ENCODE measurements at places on chromosomes 5 and 9.

DNA sequence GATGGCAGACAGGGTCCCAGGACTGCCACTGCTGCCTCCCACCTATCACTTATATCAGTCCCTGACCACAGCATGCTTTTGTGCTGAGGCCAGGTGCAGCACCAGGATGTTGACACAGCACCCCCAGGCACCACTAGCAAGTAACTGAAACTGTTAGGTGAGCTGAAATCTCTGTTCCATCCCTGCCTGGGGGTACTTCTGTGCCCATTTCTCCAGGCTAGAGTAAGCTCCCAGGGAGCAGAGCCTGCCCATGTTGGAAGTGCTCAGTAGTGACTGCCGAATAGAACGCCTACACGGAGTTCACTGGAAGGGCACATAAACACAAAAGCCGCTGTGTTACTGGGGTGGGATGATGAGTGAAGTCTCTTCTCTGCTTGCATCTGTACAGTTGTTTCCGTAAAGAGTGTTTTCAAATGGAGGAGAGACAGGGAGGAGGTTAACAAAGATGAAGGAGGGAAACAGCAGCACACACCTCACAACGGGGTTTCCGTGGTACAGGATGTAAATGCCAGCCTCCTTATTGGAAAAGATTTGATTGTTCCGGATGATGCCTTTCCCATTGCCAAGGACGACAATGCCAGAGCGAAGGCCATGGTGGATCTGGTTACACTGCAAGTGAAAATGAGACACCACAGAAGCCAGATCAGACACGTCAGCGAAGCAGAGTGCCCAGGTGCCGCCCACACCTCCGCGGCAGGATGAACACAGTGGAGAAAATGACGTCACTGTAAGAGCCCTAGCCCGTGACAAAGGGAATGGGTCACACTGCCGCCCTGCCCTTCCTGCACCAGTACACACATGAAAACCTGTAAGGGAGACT is 43.1 kb downstream of the POLR1E start:
- peak; percentile 77 for DNase-seq

DNA sequence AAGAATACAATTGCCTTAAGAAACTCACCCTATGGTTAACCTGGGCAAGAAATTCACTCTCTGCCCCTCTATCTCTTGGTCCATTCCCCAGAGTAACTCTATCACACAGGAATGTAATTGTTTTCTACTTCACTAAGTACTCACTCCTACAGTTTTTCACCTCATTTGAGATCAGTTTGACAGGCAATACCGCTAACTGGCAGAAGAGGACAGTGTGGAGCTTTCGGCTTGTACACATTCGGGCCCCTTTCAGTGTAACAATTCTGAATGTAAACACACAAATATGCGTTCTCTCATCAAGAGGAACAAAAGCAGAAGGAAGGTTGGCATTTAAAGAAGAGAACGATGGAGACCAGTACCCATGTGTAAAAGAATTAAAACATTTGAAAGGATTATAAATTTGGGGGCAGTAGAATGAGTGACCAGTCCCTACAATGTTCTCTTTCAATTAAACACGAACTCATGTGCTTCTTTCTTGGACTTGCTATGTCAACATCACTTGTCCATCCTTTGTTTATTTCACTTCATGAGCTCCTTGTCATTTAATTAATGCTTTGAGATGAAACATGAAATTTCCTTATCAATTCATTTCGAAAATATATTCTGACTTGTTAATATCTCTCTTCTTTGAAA is 188.5 kb upstream of the GRAMD2B start:
- no peak for DNase-seq

- no peak for DNase-seq
Observed at GRCh38 chr9:36035006-36035405, 1.7 kb upstream of the RECK start.

GRCh38 chr5:141420855-141421488 is at the start of gene PCDHGA11:
TSS of gene PCDHGA11 (plus strand) at chr5:141421051. CDS start at chr5:141421228, 177 bp downstream.
- peak; percentile 45 for DNase-seq

DNA sequence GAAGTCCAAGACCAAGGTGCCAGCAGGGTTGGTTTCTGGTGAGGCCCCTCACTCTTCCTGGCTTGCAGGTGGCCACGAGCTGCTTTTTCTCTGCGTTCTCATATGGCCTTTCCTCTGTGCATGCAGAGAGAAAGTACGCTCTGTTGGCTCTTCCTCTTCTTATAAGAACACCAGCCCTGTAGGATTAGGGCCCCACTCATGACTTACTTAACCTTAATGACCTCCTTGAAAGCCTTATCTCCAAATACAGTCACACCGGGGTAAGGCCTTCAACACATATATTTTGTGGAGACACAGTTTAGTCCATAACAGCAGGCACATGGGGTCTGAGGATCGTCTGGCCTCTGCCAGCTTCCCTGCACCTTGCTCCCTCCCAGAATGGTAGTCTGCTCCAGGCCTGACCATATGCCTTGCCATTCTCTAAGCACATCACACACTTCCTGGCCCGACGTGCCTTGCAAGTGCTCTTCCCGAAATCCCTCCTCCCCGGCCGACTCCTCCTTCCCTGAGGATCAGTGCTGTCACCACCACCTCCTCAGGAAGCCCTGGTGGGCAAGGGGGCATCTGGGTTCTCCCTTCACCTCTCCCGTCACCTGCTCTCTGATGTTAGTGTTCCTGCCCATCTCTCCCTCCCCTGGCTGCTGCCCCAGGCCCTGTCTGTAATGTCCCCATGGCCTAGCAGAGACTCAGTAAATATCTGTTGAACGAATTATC is 200.7 kb downstream of the AOPEP start:
- DNase-seq, result no peak

- DNase-seq, result no peak
Observed at GRCh38 chr9:117233016-117233415, 181.8 kb downstream of the ASTN2 start.

DNA sequence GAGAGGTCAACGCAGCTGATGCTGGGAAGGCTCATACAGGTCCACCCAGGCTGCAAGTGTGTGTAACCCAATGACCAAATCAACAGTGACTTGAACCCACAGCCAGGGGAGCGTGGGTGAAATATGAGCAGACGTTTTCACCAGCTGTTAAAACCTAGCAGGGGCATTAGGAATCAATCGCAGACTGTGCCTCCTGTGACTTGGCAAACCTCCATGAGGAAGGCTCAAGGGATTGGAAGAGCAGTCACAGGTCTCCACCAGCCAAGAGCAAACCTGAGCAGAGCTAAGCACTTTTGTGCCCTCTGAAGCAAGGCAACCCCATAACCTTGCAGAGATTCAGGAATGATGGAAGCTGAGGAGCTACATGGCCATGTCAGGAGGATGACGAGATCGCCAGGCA is 25.5 kb downstream of the INSYN2B start:
- DNase-seq, result no peak

DNA sequence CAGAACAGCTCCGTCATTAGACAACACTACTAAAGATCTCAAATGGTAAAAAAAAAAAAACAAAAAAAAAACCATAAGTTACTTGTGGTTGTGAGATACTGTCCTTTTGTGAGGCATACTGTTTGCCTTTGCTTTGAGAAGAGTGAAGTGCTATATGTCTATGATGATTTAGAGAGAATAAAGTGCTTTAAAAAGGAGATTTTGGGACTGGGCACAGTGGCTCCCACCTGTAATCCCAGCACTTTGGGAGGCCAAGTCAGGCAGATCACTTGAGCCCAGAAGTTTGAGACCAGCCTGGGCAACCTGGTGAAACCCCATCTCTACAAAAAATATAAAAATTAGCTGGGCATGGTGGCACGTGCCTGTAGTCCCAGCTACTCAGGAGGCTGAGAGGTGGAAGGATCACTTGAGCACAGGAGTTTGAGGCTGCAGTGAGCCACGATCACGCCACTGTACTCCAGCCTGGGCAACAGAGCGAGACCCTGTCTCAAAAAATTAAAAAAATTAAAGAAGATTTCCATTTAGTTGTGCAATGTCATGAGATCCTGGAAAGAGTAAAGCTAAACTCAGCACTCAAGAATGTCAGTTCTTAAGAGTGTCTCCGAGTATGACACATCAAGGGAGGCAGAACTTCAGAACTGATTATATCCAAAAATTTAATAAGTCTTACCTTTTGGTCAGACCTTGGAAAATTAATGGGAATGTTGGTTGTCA is 87.3 kb downstream of the PRDM6 start:
- no peak for DNase-seq

- DNase-seq, result no peak
Observed at GRCh38 chr5:10674582-10674981, 86.5 kb downstream of the DAP start.

DNA sequence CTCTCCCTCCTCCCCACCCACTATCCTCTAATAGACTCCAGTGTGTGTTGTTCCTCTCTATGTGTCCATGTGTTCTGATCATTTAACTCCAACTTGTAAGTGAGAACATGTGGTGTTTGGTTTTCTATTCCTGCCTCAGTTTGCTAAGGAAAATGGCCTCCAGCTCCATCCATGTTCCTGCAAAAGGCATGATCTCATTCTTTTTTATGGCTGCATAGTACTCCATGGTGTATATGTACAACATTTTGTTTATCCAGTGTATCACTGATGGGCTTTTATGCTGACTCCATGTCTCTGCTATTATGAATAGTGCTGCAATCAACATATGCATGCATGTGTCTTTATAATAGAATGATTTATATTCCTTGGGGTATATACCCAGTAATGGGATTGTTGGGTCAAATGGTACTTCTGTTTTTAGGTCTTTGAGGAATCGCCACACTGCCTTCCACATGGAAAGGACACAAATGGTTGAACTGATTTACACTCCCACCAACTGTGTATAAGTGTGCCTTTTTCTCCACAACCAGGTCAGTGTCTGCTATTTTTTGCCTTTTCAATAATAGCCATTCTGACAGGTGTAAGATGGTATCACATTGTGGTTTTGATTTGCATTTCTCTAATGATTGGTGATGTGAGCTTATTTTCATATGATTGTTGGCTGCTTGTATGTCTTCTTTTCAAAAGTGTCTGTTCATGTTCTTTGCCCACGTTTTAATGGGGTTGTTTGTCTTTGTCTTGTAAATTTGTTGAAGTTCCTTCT is 96.5 kb upstream of the DAB2 start:
- DNase-seq, result no peak

All from T-helper 2 cell (primary cell).